ENCODE measurements at places on chromosomes 16 and 17. TPM values are rescaled to one million over a fixed set of nuclear protein-coding genes. Genes with fewer than 3 reads are reported as not detected.
A peak's percentile ranks its signal among the peaks of the same experiment; 100 is the strongest.

The C17orf67 gene
- total RNA-seq, result 2.4 TPM

DNA sequence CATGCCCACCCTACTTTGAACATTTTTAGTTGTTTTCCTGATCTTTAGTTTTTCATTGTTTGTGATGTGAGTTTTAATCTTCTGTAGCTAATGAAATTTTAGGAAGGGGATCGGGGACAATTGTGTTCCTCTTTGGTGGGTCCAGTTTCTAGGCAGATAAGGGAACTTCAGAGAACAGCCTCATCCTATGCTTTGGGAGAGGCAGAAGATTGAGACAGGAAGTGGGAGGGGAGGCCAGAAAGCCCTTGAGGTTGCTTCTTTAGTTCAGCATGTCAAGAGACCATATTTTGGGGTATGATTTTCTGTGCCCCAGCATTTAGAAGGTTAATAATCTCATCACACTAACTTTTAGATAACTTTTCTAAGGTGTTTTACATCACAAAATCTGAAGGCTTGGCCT is 191.0 kb downstream of the TANC2 start:
- no peaks in the 10 kb centered on the region for H3K27me3 ChIP-seq
- no peaks in the 10 kb centered on the region for H3K36me3 ChIP-seq
- H3K4me3 ChIP-seq, result no peak overlapping the region

DNA sequence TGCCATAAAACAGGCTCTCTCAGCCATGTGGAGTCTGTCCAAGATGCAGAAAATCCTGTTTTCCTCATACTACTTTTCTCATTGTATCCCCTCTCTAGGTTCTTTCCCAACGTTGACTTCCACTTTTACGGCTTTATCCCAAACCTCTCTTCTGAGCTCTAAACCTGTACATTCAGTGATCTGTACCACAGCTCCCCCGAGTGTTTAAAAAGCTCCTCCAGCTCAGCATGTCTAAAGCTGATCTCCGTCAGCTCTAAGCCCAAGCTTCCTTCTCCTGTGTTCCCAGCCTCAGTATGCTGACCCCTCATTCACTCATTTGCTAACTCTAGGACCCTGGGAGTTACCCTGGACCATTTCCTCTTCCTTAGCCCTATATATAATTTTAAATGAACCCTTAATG is 144.6 kb downstream of the DNAH9 start:
- H3K27ac ChIP-seq, result peak overlapping the region; percentile 16
- no peak for DNase-seq
- H3K4me1 ChIP-seq, result no peaks in the 10 kb centered on the region
- peaks cover 7% of the 10 kb centered on the region for H3K36me3 ChIP-seq
- no peak overlapping the region for H3K4me3 ChIP-seq

DNA sequence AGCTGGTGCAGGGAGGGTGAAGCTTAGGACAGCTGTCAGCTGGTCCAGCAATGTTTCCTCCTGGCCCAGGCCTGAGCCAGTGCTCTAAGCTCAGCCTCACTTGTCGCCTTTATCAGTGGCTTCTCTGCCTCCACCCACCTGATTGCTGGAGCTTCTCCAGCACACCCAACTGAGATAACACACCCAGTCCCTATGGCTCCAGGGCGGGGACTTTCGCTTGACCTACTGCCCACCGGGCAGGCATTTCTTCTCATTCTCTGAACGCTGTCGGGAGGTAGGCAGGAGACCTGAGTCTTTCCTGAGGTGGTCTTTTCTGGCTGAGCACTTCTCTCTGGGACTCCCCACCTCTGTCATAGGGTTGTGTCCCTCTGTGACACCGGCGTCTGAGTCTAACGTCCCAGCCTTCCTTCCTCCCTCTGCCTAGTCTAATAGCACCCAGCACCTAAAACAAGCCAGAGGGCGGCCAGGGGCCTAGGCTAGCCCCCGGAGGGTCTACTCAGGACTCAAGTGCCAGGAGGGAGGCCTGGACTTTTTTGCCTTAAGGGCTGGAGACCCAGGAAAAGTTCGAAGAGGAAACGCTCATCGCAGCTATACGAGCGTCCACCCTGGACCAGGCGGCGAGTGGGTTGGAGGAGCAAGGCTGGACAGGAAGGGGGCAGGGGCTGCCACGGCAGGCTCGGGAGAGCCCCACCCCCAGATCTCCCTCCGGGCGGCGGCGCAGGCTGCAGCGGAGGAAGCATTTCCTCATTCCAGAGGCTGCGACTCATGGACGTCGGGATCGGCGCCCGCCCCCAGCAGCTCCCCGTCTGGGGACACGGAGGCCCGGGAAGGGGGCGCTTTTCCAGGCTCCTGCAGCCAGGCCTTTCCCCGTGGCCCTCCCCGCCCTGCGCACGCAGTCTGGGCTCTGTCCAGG is 756 bp downstream of the TAX1BP3 start:
- H3K27me3 ChIP-seq, result no peaks in the 10 kb centered on the region
- H3K36me3 ChIP-seq, result no peaks in the 10 kb centered on the region
- H3K4me3 ChIP-seq, result peak overlapping the region; percentile 95
- DNase-seq, result peak; percentile 62

All from neural crest cell (in vitro differentiated cells).